Suprapubic skin (tissue), 4 donors: ENCODE measurements at places on chromosomes 1 and 21.

- DNase-seq, result no peak
These were observed 141.8 kb upstream of the ERRFI1 start for GRCh38 chr1:8167936-8168335.

- DNase-seq, result no peak
These were observed 351.4 kb downstream of the NUF2 start for GRCh38 chr1:163672976-163673758.

GRCh38 chr1:162080472-162081015 lies 11.1 kb downstream of the NOS1AP start:
- DNase-seq, result no peak

DNA sequence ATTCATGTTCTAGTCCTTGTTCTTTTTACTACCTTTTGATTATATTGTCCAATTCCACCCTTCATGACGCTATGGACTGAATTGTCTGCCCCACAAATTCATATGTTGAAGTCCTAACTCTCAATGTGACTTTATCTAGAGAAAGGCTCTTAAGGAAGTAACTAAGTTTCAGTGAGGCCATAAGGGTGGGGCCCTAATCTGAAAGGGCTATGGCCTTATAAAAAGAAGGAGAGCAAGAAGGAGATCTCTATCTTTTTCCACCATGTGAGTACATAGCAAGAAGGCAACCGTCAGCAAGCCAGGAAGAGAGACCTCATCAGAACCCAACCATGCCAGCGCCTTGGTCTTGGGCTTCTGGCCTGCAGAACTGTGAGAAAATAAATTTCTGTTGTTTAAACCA lies 95.9 kb downstream of the HIVEP3 start:
- DNase-seq, result no peak

DNA sequence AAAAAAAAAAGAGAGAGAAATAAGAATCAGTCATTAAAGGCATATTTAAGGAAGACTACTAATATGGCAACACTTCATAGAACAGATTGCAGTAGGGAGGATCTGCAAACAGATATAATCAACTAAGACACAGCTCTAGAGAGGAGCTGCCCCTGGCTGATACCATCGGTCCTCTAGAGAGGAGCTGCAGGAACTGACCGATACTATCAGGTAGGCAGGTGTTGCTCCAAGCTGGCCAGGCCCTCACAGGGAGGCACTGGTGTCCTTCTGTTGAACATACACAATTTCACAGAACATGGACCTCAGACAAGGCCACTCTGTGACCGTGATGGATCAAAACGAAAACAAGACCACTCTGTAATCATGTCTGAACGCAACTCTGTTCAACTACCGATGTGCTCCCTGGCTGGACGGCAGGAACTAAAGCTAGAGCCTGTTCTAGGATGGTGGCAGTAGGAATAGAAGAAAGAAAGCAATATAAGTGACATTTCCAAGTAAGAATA lies 15.5 kb downstream of the SMYD3 start:
- DNase-seq, result no peak
